ENCODE measurements at places on chromosomes 16 and 17.

DNA sequence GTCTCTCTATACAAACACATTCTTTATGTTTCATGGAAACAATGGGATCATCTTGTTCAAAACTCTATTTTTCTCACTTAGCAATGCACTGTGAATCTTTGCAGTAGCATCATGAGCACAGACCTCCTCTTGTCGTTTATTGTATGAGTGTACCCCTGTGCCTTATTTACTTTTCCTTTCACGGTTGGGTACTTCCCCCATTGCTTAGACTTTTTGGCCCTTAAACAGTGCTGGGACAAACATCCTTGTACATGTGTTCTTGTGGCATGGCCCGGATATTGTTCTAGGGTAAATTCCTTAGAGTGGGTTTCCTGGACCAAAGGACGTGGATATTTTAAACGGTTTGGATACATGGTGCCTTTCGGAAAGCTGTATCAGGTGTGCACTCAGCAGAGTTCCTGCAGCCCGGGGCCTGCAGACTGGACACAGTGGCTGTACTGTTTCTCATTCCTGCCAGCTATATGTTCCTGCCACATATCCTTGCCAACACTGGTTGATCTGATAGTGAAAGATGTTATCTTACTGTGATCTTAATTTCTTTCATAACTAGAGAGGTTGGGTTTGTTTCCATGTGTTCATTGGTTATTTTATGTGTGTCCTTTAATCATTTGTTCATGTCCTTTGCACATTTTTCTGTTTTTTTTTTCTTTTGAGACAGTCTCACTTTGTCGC, 111.1 kb downstream of the OR1D5 start:
- no peaks in the 10 kb centered on the region for H3K27me3 ChIP-seq
- no peaks in the 10 kb centered on the region for H3K36me3 ChIP-seq
- H3K4me1 ChIP-seq: peaks cover 12% of the 10 kb centered on the region
- H3K27ac ChIP-seq: no peak overlapping the region
- DNase-seq: no peak

DNA sequence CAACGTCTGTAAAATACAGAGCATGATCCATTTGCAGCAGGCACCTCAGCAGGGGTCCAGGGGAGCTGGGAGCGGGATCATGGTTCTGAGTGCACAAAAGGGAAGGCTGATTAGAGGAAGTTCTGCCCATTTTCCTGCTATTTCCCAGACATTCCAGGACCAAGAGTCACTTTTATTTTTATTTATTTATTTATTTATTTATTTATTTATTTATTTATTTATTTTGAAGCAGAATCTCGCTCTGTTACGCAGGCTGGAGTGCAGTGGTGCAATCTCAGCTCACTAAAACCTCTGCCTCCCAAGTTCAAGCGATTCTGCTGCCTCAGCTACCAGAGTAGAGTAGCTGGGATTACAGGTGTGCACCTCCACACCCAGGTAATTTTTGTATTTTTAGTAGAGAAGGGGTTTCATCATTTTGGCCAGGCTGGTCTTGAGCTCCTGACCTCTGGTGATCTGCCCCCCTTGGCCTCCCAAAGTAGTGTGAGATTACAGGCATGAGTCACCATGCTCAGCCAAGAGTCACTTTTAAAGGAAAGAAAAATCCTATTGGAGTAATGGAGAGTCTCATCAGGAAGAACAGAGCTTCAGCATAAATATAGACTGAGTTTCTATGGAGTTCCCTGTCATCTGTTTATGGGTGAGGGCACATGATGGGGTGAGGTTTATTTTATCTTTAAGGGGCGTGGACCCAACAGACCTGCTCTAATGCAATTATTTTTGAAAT, 355.2 kb downstream of the HAPSTR1 start:
- H3K4me1 ChIP-seq: no peaks in the 10 kb centered on the region
- no peak overlapping the region for H3K4me3 ChIP-seq
- no peaks in the 10 kb centered on the region for H3K36me3 ChIP-seq
- no peaks in the 10 kb centered on the region for H3K27me3 ChIP-seq
- no peak overlapping the region for H3K27ac ChIP-seq

GRCh38 chr17:36682773-36683172, 81.4 kb downstream of the MRM1 start:
- H3K4me3 ChIP-seq: no peak overlapping the region
- H3K27me3 ChIP-seq: no peaks in the 10 kb centered on the region
- H3K27ac ChIP-seq: no peak overlapping the region

DNA sequence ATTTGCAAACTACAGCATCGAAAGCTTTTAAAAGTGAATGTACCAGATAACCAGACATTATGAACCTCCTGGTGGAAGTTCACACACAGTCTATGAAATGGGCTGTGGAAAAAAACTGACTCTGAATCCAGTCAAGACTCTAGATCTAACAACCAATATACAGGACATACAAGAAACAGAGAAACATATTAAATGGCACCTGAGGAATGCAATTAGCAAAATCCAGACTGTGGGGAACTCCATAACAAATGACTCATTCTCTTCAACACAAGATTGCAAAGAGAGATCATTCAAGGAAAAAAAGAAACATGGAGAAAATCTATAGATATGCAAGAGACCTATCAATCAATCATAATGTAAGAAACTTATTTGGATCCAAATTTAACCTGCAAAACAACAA, 119.0 kb downstream of the MYO1D start:
- no peak for DNase-seq
- peaks cover 4% of the 10 kb centered on the region for H3K36me3 ChIP-seq
- H3K4me3 ChIP-seq: no peak overlapping the region
- no peaks in the 10 kb centered on the region for H3K4me1 ChIP-seq
- no peaks in the 10 kb centered on the region for H3K27me3 ChIP-seq

DNA sequence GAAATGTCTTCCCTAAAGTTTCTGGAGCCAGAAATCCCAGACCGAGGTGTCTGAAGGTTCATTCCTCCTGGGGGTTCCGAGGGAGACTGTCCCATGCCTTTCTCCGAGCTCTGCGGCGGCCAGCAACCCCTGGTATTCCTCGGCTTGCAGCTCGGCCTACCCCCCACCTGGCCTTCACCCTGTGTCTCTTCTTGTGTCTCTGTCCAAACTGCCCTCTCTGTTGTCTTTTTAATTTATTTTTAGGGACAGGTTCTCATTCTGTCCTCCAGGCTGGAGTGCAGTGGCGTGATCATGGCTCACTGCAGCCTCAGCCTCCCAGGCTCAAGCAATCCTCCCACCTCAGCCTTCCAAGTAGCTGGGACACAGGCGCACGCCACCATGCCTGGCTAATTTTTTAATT, 211.7 kb downstream of the SEC14L1 start:
- peak; percentile 4 for DNase-seq
- H3K36me3 ChIP-seq: no peaks in the 10 kb centered on the region
- no peaks in the 10 kb centered on the region for H3K27me3 ChIP-seq
- no peak overlapping the region for H3K4me3 ChIP-seq

DNA sequence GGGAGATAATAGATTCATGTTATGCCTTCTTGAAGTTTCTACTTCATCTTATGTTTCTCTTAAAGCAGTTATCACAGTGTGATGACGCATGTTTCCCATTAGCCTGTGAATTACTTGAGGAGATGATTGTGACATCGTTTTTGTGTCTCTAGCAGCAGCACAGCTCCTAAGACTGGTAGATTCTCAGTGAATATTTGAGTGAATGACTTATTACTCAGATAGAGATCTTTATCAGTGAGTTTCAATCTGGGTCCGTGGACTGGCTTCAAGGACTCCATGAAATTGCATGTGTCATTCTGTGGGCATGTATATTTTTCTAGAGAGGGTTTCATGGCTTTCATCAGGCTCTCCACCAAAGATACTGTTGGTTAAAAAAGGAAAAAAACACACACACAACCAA, 29.9 kb downstream of the YPEL2 start:
- H3K27me3 ChIP-seq: no peaks in the 10 kb centered on the region
- H3K36me3 ChIP-seq: no peaks in the 10 kb centered on the region
- no peak overlapping the region for H3K4me3 ChIP-seq
- peak overlapping the region; percentile 73 for H3K27ac ChIP-seq

DNA sequence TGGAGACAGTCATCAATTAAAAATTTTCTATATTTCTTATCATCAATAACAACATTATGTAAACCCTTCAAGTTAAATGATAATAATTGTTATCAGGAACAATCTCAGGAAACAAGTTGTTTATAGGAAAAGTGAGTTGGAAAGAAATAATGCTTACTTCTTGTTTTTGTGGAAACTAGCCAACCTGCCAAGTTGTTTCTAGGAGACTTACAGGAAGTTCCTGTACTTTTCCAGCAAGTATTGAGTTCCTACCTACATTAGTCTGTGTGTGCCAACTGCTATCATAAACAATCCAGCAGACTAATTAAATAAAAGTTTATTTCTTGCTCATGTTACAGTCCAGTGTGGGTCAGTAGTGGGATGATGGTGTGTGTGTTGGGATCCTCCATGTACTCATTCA, 1.6 kb upstream of the CCL14 start:
- H3K27ac ChIP-seq: no peak overlapping the region
- H3K27me3 ChIP-seq: no peaks in the 10 kb centered on the region
- no peak overlapping the region for H3K4me3 ChIP-seq
- no peaks in the 10 kb centered on the region for H3K4me1 ChIP-seq
- no peak for DNase-seq

DNA sequence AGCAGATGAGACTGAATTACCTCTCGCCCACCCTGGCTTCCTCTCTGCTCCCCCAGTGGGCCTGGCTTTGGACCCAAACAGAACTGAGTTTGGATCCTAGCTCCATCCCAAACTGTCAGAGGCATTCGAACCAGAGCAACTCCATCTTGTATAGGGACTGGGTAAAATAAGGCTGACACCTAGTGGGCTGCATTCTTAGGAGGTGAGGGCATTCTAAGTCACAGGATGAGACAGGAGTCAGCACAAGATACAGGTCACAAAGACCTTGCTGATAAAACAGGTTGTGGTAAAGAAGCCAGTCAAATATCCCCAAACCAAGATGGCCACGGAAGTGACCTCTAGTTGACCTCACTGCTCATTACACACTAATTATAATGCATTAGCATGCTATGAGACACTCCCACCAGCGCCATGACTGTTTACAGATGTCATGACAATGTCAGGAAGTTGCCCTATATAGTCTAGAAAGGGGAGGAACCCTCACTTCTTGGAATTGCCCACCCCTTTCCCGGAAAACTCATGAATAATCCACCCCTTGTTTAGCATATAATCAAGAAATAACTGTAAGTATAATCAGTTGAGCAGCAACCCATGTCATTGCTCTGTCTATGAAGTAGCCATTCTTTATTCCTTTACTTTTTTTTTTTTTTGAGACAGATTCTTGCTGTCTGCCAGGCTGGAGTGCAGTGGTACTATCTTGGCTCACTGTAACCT, 44.4 kb downstream of the LYRM1 start:
- H3K27ac ChIP-seq: no peak overlapping the region
- no peaks in the 10 kb centered on the region for H3K27me3 ChIP-seq

DNA sequence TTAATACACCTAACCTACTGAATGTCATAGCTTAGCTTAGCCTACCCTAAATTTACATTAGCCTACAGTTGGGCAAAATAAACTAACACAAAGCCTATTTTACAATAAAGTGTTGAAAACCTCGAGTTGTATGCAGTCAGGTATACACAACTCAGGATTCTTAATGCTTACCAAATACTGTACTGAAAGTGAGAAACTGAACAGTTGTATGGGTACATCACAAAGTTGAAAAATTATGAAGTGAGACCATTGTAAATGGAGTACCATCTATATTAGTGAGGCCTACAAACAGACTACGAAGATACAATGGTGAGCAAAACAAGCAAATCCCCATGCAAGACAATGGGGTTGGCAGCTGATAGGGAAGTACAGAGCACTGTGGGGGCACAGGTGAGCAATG, 79.7 kb downstream of the VAT1L start:
- no peaks in the 10 kb centered on the region for H3K36me3 ChIP-seq
- no peak overlapping the region for H3K4me3 ChIP-seq
- H3K27me3 ChIP-seq: no peaks in the 10 kb centered on the region
- no peak overlapping the region for H3K27ac ChIP-seq
- H3K4me1 ChIP-seq: no peaks in the 10 kb centered on the region
- no peak for DNase-seq

- no peaks in the 10 kb centered on the region for H3K27me3 ChIP-seq
- H3K4me1 ChIP-seq: peaks cover 58% of the 10 kb centered on the region
- no peaks in the 10 kb centered on the region for H3K36me3 ChIP-seq
- no peak overlapping the region for H3K27ac ChIP-seq
- DNase-seq: no peak
Measured at GRCh38 chr16:72974142-72974769, 73.7 kb downstream of the ZFHX3 start.

GRCh38 chr16:84088695-84089395, 27.9 kb downstream of the MBTPS1 start:
- H3K27me3 ChIP-seq: no peaks in the 10 kb centered on the region
- no peak overlapping the region for H3K27ac ChIP-seq
- H3K4me1 ChIP-seq: no peaks in the 10 kb centered on the region

GRCh38 chr16:450385-450784, 24.9 kb downstream of the RAB11FIP3 start:
- H3K4me3 ChIP-seq: no peak overlapping the region
- no peak overlapping the region for H3K27ac ChIP-seq
- H3K27me3 ChIP-seq: no peaks in the 10 kb centered on the region
- H3K36me3 ChIP-seq: no peaks in the 10 kb centered on the region
- no peak for DNase-seq
- no peaks in the 10 kb centered on the region for H3K4me1 ChIP-seq

DNA sequence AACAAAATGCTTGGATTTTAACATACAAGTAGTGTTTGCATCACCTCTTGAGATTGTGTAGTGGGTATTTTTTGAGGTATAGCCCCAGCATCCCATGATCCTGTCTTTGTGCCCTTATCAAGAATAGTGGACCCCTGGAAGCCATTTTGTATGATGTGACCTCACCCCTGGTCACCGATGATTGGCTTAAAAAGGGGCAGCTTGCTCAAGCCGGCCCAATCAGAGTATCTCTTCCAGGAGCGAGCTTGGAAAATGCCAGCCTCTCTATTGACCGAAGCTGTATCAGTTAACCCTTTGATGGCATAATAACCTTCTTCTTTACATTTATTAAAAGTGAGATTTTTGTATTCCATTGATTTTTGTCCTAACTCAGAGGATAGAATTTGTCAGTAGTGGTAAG, 55.5 kb upstream of the FAM20A start:
- H3K4me1 ChIP-seq: no peaks in the 10 kb centered on the region
- H3K27me3 ChIP-seq: no peaks in the 10 kb centered on the region
- no peak overlapping the region for H3K4me3 ChIP-seq
- DNase-seq: no peak
- no peak overlapping the region for H3K27ac ChIP-seq
- H3K36me3 ChIP-seq: no peaks in the 10 kb centered on the region

Measured in tibial nerve (tissue), 4 donors.